NCI-H146 (cell line): ENCODE measurements at places on chromosomes 6 and 20.

DNA sequence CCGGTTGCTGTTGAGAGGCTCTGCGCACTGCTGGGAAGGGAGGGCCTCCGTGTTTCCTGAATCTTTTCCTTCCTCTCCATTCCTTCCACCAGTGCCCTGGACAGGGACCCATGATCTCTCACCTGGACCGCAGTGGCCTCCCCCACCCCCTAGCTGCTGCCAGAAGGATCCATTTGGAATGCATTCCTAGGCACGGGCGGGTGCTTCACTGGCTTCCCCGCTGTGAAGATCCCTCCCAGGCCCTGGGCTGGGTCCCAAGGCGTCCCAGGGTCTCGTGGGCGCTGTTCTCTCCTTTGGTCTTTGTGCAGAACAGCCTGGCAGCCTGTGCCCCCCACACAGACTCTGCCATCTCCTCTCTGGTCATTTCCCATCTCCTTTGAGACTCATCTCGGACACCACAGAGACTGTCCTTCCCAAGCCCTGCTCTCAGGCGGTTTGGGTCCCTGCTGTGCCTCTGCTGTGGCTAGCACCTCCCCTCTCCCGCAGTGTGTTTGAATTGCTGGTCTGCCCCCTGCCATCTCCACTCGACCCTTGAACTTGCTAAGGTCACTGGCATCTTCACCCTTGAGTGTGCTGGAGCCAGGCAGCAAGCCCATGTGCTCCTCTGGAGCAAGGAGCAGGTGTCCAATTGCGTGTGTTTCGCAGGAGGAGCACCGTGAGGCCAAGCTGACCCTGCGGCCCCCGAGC, 59.0 kb downstream of the TCP11 start:
- DNase-seq: no peak

DNA sequence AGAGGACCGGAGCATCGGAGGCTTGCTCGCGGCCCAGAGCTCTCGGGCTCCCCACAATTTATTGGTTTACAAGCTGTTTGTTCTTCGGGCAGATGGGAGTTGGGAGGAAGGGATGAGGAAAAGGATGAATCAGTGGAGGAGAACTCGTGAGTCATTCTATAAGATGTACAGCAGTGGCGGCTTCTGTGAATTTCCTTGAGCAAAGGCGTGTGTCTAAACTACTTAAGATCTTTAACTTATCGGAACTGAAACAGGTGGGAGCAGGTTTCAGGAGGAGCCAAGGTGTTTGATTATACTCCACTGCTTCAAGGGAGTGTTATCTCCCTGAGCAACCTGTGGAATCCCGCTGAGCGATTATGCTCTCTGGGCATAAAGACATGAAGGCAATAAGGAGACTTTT, 50.5 kb upstream of the IBTK start:
- no peak for DNase-seq

GRCh38 chr6:143504369-143504768, 7.2 kb downstream of the FUCA2 start:
- DNase-seq: no peak

- DNase-seq: no peak
Observed at GRCh38 chr20:47781632-47782031, 3.6 kb downstream of the SULF2 start.
